ENCODE measurements at places on chromosomes 13 and 19.

GRCh38 chr13:40517486-40518480 lies 148.7 kb downstream of the FOXO1 start:
- DNase-seq = no peak

DNA sequence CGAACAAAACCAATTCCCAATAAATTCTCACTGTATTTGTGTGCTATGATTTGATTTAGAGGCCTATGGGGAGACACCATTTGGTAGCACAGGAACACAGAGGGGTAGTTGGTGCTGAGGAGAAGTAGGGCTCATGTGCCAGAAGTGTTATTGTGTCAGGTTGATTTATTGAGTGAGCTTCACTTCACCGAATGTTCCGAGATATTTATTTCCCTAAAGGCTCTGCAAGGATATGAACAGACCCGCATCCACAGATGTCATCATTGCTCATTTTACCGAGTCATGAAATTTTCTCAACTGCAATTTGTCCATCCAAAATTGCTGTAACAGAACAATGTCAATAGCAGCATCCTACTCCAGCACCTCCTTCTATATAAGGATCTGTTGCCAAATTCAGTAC lies 69.5 kb downstream of the DACH1 start:
- DNase-seq = no peak

DNA sequence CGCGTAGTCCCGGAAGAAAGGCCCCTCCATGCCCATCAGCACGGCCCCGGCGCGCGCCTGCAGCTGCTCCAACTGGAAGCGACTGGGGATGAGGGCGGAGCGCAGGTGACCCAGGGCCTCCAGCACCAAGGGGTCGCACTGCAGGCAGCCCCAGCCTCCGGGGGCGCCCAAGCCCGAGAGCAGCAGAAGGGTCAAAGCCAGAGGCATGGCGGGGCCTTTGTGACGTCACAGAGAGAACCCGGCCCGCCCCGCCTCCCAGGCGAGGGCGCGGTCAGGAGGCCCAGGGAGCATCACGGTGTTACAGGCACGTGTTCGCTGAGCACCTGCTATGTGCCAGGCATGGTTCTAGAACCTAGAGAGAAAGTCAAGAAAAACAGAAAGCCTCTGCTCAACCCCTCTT lies at the start of gene IZUMO2:
IZUMO2 (minus strand) TSS at position 294 of the 400 bp plus-strand sequence; CDS start at position 207, 87 bp downstream.
- DNase-seq = no peak

GRCh38 chr19:32928806-32929205 lies 43.0 kb downstream of the CEP89 start:
- DNase-seq = peak; percentile 10

DNA sequence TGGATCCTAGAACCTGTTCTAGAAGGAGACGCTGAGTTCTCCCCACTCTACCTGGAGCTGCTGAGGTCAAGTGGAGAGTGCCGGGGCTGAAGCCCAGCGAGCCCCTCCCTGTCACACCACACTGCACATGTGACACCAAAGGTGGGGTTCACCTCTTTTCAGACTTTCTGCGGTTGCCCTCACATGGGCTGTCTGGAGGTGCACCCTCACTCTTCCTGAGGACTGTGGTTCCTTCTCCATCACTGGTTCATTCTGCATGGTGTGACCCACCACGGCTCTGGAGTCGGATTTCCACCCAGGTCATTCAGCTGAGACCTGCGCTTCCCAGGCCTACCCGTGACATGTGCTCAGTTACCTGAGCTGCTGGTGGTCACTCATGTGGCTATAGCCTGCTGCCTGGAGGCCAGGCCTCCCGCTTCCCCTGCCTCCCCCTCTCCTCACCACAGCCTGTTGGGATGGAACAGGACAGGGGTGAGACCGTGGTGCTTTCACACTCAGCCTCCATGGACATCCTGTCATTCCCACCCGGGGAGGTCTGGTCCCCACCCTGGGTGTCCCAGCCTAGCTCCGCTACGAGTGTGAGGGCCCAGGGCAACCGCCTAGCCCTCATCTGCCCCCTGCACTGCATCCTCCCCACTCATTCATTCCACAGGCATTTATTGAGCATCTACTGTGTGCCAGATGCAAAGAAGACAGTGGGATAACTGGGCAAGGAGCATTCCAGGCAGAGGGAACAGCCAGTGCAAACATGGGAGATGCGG lies 605 bp upstream of the A1BG start:
- no peak for DNase-seq

GRCh38 chr13:25939961-25940687 lies 111.7 kb downstream of the SHISA2 start:
- no peak for DNase-seq

DNA sequence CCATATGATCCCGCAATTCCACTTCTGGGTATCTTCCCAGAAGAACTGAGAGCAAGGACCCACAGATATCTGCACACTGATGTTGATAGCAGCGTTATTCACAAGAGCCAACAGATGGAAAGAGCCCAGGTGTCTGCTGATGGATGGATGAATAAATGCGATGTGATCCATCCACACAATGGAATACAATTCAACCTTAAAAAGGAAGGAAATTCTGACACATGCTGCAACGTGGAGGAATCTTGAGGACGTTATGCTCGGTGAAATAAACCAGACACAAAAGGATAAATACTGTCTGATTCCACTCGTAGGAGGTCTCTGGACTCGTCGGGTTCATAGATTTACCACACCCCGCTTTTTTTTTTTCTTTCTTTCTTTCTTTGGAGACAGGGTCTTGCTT lies 21.8 kb downstream of the ARHGEF18 start:
- DNase-seq = no peak

DNA sequence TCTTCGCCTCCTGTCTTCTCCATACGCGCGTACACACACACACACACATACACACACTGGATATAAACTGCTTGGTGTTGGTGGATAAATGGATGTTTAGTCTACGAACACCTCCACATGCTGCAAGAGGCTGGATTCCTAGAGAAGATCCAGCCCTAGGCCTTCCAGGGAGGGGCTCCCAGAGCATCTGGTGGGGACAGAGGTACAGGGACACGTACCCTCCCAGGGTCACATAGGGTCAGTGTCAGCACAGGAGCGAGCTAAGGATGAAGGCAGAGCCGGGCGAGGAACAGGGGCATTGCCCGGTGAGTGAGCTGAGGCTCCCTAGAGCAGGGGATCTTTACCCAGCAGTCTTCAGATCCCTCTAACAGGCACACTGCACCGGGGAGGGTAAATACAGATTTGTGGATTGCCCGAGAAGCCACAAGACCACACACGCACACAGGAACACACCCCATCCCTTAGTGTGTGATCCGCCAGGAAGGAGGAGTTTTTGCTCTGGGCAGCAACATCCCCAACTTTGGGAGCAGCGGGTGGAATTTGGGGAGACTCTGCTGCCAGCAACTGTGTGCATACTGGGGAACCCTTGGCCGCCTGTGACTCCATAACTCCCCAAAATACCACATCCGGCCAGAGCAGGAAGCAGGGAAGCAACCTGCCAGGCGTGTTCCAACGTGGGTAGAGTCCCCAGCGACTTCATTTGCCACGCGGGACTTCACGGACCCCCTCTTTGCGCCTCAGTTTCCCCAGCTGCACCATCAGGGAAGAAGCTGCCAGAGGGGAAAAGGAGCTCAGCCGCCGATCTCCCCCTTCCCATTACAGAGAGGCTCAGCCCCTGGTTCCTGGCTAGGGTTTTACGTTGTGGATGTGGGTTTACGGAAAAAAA lies 5.8 kb upstream of the TLE2 start:
- DNase-seq = no peak

DNA sequence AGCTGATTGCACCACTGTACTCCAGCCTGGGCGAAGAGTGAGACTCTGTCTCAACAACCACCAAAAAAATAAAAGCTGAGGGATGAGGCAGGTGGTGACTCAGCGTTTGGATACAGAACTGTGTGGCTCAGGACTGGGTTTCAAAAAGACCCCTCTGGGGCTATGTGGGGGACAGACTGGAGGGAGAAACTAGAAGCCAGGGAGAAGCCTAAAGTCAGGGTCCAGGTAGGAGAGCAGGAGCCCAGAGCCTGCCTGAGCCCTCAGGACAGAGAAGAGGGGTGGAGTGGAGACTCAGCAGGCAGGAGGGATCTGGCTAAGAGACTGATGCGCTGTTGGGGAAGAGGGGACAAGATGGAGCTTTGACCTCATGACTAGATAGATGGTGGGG lies 1.8 kb upstream of the CD37 start:
- DNase-seq = no peak

GRCh38 chr19:44658069-44658733 lies 13.1 kb upstream of the CEACAM19 start:
- no peak for DNase-seq

- DNase-seq = no peak
These were observed 1.3 kb downstream of the TMTC4 start for GRCh38 chr13:100673376-100673712.

DNA sequence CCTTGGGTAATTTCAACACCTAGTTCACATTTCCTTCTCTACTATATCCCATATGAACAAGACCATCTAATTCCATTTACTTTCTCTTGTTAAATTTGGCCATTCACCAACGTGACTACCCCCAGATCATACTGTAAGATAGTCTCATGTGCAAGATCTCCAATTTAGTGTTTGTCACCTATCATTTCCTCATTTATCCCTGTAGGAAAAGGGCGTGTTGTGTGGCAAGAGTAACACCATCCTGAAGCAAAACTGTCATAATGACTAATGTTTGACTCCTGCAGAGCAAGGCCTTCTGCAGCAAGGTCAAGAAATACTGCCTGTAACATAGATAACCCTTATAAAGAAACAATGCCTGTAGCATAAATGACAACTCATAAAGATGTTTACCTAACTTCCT lies 51.3 kb downstream of the SUCLA2 start:
- DNase-seq = no peak

- no peak for DNase-seq
These were observed 9.5 kb upstream of the TLE5 start for GRCh38 chr19:3071768-3072167.

- DNase-seq = no peak
These were observed 677.6 kb downstream of the UQCRFS1 start for GRCh38 chr19:28535352-28535775.

DNA sequence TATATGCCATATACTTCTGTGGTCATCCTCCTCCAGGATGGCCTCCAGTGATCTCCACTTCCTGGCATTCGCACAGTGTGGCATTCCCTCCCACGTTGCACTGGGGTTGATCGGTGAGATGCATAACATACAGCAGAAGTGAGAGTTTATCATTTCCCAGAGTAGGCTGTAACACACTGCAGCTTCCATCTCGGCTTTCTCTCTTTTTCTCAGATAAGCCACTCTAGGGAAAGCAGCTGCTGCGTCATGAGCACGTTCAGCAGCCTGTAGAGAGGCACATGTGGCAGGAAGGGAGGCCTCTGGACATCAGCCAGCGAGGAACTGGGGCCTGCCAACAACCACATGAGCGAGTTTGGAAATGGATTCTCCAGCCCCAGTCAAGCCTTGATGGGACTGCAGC lies 807.1 kb downstream of the DIAPH3 start:
- DNase-seq = no peak

- DNase-seq = no peak
These were observed 54.8 kb downstream of the EPS15L1 start for GRCh38 chr19:16416991-16417390.

GRCh38 chr13:42379241-42379640 lies 107.3 kb downstream of the AKAP11 start:
- no peak for DNase-seq

- DNase-seq = peak; percentile 26
These were observed 262.8 kb upstream of the RFC3 start for GRCh38 chr13:33554919-33555791.

- DNase-seq = no peak
These were observed 90.3 kb downstream of the KDM4B start for GRCh38 chr19:5059213-5059574.

GRCh38 chr13:42990291-42991232 lies 1.5 kb downstream of the EPSTI1 start:
- no peak for DNase-seq

GRCh38 chr19:29873801-29874575 lies 62.2 kb downstream of the CCNE1 start:
- no peak for DNase-seq

DNA sequence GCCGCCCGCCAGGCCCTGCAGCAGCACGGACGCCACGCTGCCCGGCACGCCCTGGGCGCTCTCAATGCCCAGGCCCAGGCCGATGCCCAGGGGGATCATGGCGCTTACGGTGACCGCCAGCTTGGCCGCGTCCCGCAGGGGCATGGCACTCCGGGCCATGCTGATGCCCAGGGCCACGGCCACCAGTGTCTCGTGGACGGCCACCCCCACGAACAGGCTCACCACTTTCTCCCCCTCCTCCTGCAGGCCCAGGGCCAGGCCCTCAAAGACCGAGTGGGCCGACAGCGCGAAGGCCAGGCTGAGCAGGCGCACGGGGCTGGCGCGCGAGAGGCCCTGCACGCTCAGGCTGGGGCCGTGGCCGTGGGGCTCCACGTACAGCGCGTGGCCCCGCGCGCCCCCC lies 6.9 kb downstream of the SLC39A3 start:
- no peak for DNase-seq

GRCh38 chr13:51222037-51222685 lies at the start of gene FAM124A:
Gene FAM124A, plus strand, starts transcription at chr13:51222398. Its CDS starts 104 bp downstream, at chr13:51222502.
- DNase-seq = no peak

DNA sequence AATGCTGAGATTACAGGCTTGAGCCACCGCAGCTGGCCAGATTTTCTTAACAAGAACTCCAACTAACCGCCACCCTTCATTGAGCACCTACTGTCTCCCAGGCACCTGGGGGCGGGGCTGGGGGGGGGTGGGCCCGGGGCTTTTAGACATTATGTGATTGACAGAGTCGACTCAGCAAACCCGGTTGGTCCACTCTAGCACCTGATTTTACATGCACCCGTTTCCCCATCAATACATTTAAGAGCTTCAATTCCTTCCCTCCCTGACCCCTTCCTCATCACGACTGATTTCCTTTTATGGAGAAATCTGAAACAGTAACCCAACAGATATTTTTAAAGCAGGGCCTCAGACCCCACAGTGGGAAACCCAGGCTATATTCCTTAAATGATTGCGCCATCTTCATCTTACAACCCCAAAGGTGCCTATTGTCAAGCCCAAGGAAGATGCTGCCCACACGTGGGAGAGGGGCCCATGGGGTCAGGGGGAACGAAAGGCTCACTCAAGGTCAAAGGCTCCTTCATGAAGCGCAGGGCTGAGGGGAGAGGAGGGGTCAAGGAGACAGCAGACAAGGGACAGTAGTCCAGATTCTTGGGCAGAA lies 1.8 kb downstream of the INSR start:
- DNase-seq = no peak

DNA sequence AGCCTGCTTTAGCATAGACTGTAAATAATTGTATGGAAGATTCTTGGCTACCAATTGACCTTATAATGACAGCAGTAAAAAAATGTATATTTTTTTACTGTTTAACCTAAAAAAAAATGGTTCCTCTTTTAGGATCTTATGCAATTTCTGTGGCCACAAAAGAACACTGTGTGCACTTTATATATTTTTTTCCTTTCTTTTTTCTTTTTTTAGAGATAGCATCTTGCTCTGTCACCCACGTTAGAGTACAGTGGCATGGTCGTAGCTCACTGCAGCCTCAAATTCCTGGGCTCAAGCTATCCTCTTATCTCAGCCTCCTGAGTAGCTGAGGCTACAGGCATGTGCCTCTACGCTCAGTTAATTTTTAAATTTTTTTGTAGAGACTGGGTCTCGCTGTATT lies 6.1 kb downstream of the FLT3 start:
- DNase-seq = no peak

GRCh38 chr13:74741732-74742131 lies 607.5 kb upstream of the KLF12 start:
- no peak for DNase-seq

- DNase-seq = peak; percentile 88
These were observed 703 bp upstream of the PLEKHG2 start for GRCh38 chr19:39411832-39412099.

GRCh38 chr19:29259867-29260281 lies 46.9 kb upstream of the UQCRFS1 start:
- no peak for DNase-seq

GRCh38 chr13:67792151-67792676 lies 562.1 kb upstream of the PCDH9 start:
- no peak for DNase-seq

- no peak for DNase-seq
These were observed 870.3 kb upstream of the MIR17HG start for GRCh38 chr13:90477216-90477615.

Data from smooth muscle cell of the brain vasculature (primary cell).